ENCODE measurements at places on chromosomes 5 and 9.

- no peak for DNase-seq
Observed at GRCh38 chr5:97531549-97531948, 348.5 kb upstream of the RIOK2 start.

DNA sequence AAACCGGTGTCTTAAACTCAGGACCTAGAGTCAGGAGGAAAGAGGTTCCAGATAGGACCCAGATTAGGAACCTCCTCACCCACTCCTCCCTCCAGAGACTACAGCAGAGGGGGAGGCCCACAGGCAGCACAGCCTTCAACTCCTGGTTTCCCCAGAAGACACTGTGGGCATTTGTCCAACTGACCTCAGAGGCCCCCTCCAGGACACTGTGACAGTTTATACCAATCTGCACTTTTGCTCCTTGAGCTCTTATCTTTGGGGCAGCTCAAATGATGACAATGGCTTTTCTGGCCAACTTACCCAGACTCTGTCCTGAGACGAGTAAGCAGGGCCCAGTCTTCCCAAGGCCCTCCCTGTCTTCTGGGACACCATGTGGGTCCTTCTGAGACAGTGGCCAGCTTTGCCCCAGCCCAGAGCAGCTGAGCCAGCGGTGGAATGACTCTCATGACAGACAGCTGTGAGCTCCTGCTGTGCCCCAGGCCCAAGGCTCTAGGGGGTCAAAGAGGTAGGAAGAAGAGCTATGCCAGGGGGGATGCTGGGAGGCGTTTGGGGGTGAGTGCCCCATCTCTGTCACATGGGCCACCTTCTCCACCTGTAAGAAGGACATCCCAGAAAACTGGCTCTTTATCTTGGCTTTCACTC is 14.3 kb downstream of the OR2V2 start:
- DNase-seq = no peak

DNA sequence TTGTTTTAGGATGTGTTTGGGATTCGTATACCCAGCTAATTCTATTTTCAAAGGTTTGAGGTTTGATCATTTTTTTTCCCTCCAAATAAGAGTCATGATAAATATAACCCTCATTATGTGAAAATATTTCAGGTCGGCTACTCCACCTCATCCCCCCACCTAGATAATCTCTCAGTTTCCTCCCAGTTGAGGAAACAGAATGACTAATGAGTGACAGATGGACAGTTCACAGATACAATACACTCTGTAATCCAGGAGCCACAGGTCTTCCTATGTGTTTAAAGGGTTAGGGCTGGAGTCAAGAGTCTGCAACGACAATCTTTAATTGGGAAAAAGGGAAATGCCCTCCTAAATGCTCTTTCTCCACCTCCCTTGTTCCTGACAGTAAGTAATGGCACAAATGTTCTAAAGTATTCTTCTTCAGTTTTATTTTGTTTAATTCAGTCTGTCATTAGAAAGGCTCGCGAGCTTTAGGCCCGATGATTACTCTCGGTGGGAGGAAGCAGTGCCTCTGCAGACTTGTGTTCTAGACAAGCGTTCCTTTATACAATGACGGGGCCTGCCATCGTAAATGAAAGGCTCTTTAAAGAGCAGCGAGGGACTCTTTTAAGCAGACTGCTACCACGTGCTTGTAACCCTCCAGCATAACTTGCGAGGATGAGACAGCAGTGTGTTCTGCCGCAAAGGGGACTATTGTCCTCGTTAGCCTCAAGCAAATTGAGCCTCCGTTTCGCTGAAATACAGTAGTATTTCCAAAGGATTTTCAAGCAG is 69.0 kb downstream of the MEF2C start:
- DNase-seq = no peak

GRCh38 chr9:36450110-36450732 is 50.2 kb upstream of the RNF38 start:
- no peak for DNase-seq

GRCh38 chr9:70449461-70449860 is 35.0 kb upstream of the KLF9 start:
- DNase-seq = no peak

DNA sequence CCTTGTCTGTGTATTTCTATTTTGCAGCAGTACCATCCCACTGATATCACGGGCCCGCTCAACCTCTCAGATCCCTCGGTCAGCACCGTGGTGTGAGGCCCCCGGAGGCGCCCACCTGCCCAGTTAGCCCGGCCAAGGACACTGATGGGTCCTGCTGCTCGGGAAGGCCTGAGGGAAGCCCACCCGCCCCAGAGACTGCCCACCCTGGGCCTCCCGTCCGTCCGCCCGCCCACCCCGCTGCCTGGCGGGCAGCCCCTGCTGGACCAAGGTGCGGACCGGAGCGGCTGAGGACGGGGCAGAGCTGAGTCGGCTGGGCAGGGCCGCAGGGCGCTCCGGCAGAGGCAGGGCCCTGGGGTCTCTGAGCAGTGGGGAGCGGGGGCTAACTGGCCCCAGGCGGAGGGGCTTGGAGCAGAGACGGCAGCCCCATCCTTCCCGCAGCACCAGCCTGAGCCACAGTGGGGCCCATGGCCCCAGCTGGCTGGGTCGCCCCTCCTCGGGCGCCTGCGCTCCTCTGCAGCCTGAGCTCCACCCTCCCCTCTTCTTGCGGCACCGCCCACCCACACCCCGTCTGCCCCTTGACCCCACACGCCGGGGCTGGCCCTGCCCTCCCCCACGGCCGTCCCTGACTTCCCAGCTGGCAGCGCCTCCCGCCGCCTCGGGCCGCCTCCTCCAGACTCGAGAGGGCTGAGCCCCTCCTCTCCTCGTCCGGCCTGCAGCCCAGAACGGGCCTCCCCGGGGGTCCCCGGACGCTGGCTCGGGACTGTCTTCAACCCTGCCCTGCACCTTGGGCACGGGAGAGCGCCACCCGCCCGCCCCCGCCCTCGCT is 1.9 kb downstream of the LRRC26 start:
- DNase-seq = no peak

DNA sequence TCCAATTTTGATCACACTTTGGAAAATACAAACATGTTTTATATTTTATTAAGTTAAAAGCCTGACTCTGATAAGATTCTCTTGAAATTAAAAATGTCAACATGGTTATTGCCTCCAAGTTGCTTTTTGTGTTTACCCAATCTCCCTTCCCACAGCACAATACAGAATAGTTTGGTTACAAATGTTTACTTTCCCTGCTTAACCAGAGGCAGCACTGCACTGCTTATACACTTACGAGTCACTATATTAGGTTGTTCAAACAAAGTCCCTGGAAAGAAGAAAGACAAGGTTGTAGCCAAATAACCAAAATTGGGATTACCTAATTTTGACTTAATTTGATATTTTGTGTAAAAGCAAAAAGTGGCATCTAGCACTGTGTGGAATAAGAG is 25.9 kb downstream of the SRFBP1 start:
- DNase-seq = no peak

DNA sequence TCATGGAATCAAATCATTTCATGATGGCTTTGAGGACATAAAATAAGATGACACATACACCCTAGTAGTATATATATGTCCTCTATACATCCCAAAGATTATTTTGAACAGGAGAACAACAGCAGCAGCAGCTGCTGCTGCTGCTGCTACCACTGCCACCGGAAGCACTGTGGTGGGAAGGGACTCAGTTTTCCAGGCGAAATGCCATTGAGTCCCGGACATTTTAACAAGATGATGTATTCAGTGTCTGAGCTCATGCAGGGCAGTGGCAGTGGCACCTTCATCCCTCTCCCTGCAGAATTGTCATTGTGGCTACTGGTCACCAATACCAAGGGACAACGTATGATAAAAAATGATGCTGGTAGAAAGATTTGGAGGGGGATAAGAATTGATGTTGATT is 151.3 kb downstream of the CHSY3 start:
- DNase-seq = no peak

GRCh38 chr5:93039888-93040287 is 541.1 kb downstream of the NR2F1-AS1 start:
- no peak for DNase-seq

- DNase-seq = no peak
Observed at GRCh38 chr5:138180183-138180782, 1.4 kb downstream of the KIF20A start.

- DNase-seq = no peak
Observed at GRCh38 chr5:84779186-84779585, 394.5 kb upstream of the EDIL3 start.

- DNase-seq = no peak
Observed at GRCh38 chr5:110105692-110106091, 416.0 kb downstream of the MAN2A1 start.

DNA sequence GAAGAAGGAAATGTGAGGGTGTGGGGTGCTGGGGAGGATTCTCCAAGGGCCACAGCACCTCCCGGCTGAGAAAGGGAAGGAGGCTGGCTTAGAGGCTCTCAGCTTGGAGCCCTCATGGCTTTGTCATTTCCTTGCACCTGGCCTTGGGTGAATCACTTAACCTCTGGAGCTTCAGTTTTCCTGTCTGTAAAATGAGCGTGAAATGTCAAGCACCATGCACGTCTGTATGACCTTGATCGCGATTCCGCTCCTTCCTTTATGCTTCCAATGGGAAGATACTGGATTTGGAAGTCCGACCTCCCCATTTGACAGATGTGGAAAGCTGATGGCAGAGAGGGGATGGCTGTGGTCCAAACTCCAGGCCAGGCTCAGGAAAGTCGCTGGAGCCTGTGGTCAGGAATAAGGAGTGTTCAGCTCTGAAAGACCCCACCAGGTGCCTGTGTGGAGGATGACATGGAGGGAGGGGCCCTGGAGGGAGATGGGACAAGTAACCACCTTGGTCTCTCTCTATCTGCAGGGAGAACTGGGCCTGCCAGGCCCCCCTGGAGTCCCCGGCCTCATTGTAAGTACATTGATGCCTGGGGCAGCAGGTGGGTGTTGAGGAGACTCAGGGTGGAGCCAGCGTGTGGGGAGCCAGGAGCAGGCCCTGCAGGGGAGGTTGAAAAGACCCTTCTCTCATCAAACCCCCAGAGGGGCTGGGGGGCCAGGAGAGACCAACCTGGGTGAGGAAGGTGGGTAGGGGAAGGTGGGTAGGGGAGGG is 66.5 kb downstream of the COL27A1 start:
- no peak for DNase-seq

DNA sequence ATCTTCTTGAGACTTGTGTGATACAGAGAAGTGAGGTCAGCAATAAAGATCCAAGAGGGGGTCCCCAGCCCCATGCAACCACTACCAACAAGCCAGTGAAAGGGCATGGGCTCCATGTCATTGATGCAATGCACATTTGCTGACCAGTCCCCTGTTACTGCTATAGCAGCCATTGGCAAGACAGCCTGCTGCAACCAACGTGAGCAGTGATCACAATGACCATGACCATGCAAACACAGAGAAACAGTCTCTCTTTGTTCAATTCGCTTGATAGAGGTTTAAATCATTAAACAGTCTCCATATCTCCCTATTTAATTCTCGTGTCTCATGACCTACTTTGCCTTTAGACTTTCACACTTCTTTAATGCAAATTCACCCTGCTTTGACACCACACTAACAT is 30.0 kb upstream of the FOXB2 start:
- no peak for DNase-seq

- no peak for DNase-seq
Observed at GRCh38 chr5:127801751-127802476, 98.7 kb downstream of the CCDC192 start.

- no peak for DNase-seq
Observed at GRCh38 chr9:110030632-110031031, 177.3 kb downstream of the C9orf152 start.

DNA sequence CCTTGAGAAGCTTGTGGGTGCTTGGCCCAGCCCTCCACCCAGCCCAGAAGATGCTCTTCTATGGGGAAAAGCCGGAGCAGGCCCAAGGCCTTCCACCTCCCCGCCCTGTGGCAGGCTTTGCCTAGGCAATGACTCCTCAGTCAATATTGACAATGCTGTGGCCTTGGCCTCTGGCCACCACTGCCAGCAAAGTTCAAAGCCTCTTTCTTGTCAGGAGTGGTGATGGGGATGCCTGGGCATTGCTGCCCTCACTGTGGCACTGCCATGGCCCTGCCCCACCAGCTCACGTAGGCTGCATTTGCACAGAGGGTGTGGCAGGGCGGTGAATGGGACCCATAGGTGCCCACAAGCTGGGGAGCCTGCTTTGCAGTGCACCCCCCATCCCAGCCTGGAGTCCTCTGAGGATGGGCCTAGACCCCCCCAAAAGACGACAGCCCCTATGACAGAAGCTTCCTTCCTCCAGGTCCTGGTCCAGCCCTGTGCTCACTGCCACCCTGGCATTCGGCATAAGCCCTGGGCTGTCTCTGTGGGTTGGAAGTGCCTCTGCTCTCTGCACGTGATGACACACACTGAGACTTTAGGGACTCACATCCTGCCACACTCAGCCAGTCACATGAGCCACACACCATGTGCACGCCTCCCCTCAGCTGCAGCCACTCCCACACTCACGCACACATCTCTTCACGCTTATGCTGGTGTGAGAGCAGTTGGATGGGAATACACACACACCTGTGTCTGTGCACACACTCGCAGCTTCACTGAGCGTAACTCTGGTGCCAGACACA is 31.1 kb downstream of the MORN5 start:
- DNase-seq = no peak

DNA sequence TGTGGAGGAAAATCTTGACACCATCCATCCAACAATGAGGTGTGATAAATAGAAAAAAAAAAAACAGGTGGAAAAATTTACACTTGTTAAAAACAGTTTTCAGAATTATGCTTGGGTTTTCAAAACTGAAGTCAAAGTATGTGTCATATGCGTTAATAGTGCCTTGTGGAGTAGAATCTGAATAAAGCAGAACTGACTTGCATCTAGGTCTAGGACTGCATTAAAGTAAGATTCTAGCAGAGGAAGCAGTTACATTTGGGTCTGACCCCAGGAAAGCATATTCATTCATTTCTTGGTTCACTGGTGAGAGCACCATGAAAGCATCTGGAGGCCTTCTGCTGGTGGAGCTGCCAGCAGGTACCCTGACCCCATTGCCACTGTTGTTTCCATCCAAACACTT is 89.0 kb downstream of the MARCHF3 start:
- DNase-seq = no peak

DNA sequence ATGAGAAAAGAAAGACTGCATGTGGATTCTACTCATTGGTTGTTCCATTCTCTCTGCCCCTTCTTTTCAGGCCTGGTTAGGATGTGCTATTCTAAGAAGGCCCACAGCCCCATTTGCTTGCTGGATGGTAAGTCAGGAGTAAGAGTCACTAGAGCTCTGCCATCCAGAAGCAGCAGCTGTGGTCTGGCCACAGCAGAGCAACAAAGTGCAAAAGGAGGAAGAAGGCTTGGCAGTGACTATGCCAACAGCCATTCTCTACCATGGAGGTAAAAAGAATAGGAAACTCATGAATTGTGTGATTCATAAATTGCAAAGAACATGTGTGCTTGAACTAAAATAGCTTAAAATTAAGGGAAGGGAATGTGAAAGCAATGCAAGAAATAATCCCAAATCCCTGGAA is 20.9 kb downstream of the KLHL3 start:
- no peak for DNase-seq

GRCh38 chr9:35051069-35051967 is 21.1 kb downstream of the VCP start:
- DNase-seq = no peak

- DNase-seq = no peak
Observed at GRCh38 chr5:155783791-155784190, 543.2 kb upstream of the SGCD start.

Data from stimulated activated CD8-positive, alpha-beta memory T cell treated with anti-CD3 and anti-CD28 coated beads, Interleukin-4, amount 100 ng/mL, for 4 hours (primary cell).